ENCODE measurements at places on chromosomes 11 and 22.

DNA sequence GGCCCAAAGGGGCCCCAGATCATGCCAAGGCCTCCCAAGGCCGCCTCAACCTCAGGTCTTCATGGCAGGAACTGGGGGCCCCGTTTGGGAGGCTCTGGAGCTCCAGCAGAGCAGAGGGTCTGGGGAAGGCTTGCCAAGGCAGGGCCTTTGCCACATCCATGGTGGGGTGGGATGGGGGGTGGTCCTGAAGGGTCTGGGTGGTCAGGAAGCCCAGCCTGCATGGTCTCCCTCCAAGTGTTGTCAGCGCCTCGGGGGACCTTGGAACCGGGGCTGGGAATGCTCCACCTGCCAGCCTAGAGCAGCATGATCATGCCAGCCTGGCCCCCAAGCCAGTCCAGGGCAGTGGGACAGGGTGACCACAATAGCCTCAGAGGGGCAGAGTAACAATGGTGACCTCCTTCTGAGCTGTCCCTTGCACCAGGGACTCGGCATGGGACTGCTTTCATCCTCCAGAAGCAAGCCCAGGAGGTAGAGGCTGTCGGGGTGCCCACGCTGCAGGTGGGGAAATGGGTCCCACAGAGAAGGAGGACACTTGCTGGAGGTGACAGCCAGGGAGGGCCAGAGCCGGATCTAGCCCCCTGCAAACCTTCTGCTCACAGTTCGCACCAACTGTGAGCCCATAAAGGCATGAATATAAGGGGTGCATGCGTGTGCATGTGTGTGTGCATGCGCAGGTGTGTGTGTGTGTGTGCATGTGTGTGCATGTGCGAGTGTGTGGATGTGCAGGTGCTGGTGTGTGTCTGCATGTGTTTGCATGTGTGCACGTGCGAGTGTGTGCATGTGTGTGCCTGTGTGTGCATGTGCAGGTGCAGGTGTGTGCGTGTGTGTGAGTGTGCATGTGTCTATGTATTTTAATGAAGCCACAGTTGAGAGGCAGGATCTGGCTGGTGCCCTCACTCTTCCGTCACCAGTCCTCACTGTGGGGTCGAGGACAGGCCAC is 63.8 kb downstream of the MYEOV start:
- DNase-seq: no peak

- DNase-seq: no peak
These were observed 1.4 kb upstream of the NEFH start for GRCh38 chr22:29478326-29479276.

GRCh38 chr11:107928767-107929507 is 689 bp downstream of the RAB39A start:
- no peak for DNase-seq

DNA sequence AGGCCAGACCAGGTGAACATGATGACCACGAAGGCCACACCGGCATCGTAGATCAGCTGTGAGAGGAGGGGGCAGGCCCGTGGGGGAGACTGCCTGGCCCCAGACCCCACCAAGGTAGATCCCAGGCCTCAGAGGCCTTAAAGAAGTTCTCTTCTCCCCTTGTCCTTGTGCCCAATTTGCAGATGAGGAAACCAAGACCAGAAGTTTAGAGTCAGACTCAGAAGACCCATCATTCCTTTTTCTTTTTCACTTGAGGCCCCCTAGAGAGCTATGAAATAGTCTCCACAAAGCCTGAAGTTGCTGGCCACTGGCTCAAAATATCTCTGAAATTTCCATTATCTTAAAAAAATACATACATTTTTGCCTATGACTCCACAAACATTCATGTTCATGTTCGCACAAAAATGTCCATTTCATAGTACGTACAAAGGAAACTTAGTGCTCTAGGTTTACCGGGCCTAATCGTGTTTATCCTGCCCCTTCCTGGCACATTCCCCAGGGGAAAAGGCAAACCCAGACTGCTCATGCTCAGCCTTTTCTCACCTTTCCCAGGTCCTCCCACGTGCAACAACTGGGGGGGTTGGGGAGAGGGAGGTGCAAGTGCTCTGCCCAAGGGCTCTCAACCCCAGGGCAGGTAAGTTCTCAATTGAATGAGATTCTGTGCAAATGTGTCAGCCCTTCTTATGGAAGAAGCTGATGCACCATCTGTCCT is 19.2 kb downstream of the SLC43A1 start:
- DNase-seq: no peak

DNA sequence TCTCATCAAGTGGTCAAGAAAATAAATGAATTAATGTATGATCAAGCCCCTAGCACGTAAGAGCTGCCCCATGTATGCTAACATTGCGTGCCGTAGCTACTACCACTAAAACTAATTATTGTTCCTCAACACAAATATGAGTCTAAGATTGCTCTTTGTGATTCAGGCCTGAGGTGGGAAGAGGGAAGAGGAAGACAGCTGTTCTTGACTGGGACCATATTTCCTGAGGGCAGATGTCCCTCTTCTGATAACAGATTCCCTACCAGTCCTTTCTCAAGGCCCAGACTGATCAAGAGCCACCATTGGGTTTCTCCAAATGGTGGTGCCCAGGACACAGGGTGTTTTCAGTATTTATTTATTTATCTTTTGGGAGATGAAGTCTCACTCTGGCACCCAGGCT is 87.2 kb upstream of the CADM1 start:
- no peak for DNase-seq

DNA sequence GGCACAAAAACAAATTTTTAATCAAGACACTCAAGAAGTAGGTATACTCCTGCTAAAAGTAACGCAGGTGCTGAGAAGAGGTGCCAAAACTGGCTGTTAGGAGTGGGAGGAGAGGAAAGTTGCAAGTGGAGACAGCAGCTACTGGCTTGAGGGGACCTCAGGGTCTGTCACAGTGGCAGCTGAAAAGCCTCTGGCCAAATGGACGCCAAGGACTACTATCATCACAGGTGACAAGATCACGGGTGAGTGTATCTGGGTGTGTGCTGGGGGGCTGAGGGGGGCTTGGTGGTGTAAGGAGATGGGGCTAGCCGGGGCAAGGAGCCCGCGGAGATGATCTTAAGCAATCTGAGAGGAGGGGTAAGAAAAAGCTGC is 687 bp downstream of the ZNF202 start:
- no peak for DNase-seq

GRCh38 chr11:123194337-123195187 is 486 bp downstream of the CLMP start:
- DNase-seq: no peak

DNA sequence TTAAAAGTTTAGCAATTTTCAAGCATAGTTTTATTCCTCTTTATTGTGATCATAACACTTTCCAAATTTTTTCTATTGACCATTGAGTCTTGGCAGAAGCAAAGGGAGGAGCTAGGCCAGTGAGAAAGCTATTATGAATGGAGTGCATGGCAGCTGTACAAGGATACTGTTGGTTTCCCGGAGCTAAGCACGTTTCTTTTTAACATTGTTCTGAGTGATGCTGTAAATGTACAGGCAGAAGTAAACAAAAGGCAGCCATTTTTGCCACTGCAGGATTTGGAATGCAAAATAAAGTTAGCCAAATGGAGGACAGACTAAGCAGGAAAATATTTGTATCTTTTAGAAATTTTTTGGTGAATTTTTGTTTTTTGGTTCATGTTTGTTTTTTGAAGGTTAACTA is 16.2 kb downstream of the CBL start:
- DNase-seq: no peak

GRCh38 chr11:18617688-18618341 is 16.3 kb downstream of the SPTY2D1 start:
- DNase-seq: no peak

DNA sequence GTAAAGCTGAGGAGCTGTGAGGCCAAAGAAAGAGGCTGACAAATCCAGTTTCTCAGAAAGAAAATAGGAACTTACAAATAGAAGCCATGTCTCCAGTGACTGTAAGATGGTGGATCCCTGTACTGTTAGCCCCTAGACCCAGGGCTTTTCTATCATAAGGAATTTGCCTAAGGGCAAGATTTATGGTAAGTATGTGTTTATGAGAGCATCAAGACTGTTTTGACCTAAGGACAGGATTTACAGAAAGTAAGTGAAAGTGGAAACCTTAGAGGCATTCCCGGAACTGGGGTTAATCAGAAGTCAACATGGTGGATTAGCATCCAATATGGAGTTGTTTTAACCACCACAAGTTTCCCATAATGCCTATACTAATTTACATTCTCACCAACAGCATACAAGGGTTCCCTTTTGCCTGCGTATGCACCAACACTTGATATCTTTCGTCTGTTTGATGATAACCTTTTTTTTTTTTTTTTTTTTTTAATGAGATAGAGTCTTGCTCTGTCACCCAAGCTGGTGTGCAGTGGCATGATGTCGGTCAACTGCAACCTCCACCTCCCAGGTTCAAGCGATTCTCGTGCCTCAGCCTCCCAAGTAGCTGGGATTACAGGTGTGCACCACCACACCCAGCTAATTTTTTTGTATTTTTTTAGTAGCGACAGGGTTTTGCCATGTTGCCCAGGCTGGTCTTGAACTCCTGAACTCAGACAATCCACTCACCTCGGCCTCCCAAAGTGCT is 40.2 kb downstream of the BIRC2 start:
- no peak for DNase-seq

GRCh38 chr11:638631-639331 is 1.7 kb downstream of the DRD4 start:
- DNase-seq: no peak

Measured in skeletal muscle cell (primary cell).